ENCODE measurements at places on chromosomes 16 and 17. TPM values are rescaled to one million over a fixed set of nuclear protein-coding genes. Genes with fewer than 3 reads are reported as not detected.

TM4SF5 gene
- total RNA-seq: 0.55 TPM

MTHFSD gene
- 10.7 TPM for total RNA-seq

TBC1D3I gene
- 0.15 TPM for total RNA-seq

RAB37 gene
- 1.0 TPM for total RNA-seq

TP53TG3F gene
- total RNA-seq: not detected

RASD1 gene
- total RNA-seq: 0.76 TPM

SLC35G6 gene
- not detected for total RNA-seq

STH gene
- total RNA-seq: not detected

CISD3 gene
- total RNA-seq: 86.3 TPM

PRDM7 gene
- not detected for total RNA-seq

CHST4 gene
- not detected for total RNA-seq

ZNF75A gene
- 9.0 TPM for total RNA-seq

CTRB2 gene
- total RNA-seq: not detected

NAGS gene
- total RNA-seq: 1.1 TPM

TEX14 gene
- total RNA-seq: not detected

PERCC1 gene
- not detected for total RNA-seq

KRTAP3-3 gene
- not detected for total RNA-seq

C16orf74 gene
- 16.3 TPM for total RNA-seq

KDM6B gene
- 14.2 TPM for total RNA-seq

CLEC18C gene
- total RNA-seq: not detected

CCL7 gene
- total RNA-seq: 0.61 TPM

PKMYT1 gene
- 89.3 TPM for total RNA-seq

PITPNM3 gene
- total RNA-seq: 1.9 TPM

SHBG gene
- 0.69 TPM for total RNA-seq

ZCCHC14 gene
- 10.9 TPM for total RNA-seq

SEC14L5 gene
- total RNA-seq: 0.12 TPM

CCL11 gene
- not detected for total RNA-seq

CSF3 gene
- 0.26 TPM for total RNA-seq

FNDC8 gene
- total RNA-seq: not detected

PMFBP1 gene
- 0.19 TPM for total RNA-seq

ACSM5 gene
- not detected for total RNA-seq

HSPB9 gene
- total RNA-seq: not detected

MFAP4 gene
- total RNA-seq: not detected

TBX6 gene
- 0.34 TPM for total RNA-seq

KRTAP17-1 gene
- not detected for total RNA-seq

TBX2 gene
- total RNA-seq: 8.0 TPM

CHD3 gene
- 73.6 TPM for total RNA-seq

TBC1D3B gene
- 1.9 TPM for total RNA-seq

SEPTIN1 gene
- total RNA-seq: 1.8 TPM

MYH1 gene
- total RNA-seq: not detected

NPIPB2 gene
- 6.6 TPM for total RNA-seq

C16orf86 gene
- total RNA-seq: 0.11 TPM

TAC4 gene
- total RNA-seq: not detected

HS3ST2 gene
- not detected for total RNA-seq

WSCD1 gene
- total RNA-seq: 3.7 TPM

NEUROD2 gene
- total RNA-seq: not detected

FCSK gene
- total RNA-seq: 6.3 TPM

OR1A1 gene
- not detected for total RNA-seq

CCL23 gene
- total RNA-seq: not detected

SLC43A2 gene
- 6.5 TPM for total RNA-seq

HIGD1B gene
- not detected for total RNA-seq

ZG16 gene
- total RNA-seq: not detected

SMIM36 gene
- not detected for total RNA-seq

CDK5R1 gene
- total RNA-seq: 3.2 TPM

All from A549 treated with CpdA at 1 μM for 4 hours (cell line).